Astrocyte (in vitro differentiated cells and primary cell): ENCODE measurements at places on chromosomes 12 and 14.

DNA sequence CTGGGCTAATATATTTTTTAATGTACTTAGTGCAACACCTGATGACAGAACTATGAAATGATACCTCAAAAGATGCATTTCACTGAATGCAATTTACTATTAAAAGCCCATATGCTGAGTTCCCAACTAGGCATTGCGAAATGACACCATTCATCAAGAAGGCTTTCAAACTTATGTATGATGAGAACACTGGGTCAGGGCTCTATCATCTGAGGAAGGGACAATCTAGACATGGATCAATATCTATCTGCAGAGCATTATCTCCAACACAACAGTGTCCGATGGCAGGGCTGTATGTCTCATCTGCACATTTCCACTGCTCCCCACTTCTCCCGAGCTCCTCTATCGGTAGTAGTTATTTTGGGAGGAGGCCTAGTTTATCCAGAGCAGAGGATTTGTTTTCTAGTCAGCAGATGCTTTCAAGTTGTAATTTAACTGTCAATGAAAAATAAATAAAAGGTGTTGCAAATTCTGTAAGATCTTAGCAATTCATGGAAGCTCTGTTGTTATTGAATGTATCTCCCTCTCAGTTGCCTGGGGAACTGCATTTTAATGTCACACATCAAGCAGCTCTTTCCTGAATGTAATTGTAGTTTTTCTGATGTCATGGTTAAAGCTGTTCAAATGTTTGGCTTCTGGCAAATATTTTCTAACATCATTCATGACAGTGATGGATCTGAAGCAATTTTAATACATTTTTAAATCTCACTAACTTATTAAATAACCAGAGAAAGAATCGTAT lies 7.4 kb upstream of the GCH1 start:
- DNase-seq: no peak

- DNase-seq: no peak
Observed at GRCh38 chr12:70719071-70719470, 81.8 kb upstream of the PTPRB start.

DNA sequence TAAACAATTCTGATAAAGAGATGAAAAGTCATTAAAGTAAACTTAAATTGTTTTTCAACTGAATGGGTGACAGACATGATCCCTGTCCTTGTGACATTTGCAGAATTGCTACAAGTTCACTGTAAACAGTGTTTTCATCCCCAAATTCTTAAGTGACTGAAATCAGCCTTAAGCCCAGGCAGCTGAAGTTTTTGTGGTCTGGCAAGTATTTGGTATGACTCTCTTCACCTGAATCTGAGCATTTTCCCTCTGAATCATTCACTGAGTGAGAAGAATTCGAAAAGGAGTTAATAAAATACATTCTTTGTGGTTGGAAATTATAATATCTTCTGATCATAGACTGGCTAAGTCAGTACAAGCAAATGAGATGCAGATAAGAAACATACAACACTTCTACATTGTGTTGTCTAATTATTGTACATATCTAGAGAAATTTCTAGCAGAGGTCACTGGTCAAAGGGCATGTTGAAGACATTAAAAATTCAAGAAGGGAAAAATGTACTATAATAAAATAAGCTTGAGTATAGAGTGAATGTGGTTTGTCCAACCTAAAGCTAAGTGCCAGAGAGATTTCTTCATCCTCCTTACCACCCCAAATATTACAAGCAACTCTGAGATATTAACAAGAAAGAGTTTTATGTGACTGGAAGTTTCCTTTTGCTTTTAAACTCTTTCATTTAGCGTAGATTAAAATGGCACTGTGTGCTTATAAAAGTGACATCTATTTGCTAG lies 177.8 kb upstream of the DIO2 start:
- DNase-seq: peak; percentile 98

DNA sequence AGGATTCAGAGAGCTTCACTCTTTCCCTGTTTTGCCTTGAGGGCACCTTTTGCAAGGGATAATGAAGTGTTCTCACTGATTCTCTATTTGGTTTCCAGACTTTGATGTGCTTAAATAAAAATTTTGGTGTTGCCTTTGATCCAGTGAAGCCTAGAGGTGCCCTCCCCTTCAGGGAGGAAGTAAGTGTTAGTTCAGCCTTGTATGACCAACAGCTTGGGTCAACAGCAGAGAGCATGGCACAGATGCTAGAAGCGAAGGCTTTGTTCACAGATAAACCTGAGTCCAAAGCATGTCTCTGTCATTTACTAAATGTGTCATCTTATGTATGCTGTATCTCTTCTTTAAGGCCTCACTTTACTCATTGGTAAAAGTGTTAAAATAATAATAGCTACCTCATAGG lies 52.8 kb upstream of the STXBP6 start:
- DNase-seq: no peak

DNA sequence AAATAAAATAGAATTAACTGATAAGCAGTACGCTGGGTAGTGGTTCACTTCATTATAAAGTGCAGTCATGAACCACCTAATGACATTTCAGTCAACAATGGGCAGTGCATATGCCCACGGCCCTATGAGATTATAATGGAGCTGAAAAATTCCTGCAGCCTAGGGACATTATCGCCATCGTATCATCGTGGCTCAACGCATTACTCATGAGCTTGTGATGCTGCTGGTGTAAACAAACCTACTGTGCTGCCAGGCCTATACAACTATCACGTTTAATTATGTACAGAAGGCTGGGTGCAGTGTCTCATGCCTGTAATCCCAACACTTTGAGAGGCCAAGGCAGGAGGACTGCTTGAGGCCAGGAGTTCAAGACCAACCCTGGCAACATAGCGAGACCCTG lies 62.3 kb upstream of the TMEM263 start:
- DNase-seq: peak; percentile 28

DNA sequence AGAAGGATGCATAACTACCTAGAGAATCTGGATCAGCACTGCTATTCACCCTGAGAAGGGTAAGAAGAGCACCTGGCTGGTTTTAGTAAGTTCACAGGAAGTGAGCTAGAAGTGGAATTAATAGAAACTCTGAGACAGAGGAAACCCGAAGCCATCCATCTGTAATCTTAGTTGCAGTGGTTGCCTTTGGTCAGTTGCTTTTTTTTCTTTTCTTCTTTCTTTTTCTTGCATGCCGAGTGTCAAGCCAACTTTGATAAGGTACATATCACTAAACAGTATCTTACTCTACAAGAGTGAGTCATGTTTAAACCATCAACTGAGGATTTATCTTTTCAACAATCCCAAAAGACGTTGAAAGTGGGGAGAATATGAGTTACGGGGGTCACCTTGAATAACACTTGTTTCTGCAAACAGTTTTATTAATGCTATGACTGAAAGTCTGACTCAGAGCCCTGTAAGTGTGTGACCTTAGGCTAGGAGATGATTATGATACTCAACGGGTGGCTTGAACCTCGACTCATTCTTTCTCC lies 26.7 kb downstream of the C12orf75 start:
- peak; percentile 77 for DNase-seq

DNA sequence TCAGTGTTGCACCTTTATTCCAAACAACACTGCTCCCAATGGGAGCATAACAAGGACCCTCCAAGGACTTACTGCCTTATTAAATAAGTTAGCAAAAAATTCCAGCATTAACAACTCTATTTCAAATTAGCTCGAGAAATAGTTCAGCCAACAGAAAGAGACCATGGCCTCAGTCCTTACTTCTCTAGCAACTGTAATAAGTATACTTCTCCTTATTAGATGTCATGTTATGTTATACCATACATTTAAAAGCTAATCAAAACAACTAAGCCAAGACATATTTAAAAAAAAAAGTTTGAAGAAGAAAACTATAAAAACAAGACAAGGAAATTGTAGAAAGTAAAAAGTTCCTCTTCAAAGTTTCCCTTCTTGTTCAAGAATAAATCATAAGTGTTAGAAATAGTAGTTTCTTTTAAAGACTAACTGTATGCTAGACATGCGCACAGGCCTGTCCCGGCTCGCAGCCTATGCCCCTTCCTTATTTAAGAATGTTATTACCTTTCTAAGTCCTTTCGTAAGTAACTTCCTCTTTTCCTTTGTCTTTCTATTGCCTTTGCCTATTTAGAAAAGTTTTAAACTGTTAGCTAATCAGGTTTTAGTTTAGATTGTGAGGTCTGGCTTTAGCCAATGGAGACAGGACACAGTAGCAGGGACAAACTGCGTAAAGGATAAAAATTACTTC lies 68.6 kb downstream of the RESF1 start:
- DNase-seq: no peak

DNA sequence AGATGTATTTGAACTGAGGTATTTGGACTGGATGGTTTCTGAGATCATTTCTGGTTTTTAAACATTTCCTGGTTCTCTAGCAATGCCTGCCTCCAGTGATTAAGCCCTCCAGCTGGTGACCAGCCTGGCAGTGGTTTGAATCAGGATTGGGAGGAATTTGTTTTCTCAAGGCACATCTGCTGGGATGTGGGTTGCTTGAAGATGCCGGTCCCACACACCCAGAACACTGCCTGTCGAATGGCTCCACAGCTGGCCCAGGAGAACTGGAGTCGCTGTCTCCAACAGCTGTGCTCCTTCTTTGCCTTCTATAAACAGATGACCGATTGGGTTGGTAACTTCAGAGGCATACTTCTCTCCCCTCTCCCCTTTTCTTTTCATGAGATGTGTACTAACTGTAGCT lies 258.0 kb upstream of the DDHD1 start:
- DNase-seq: peak; percentile 91

DNA sequence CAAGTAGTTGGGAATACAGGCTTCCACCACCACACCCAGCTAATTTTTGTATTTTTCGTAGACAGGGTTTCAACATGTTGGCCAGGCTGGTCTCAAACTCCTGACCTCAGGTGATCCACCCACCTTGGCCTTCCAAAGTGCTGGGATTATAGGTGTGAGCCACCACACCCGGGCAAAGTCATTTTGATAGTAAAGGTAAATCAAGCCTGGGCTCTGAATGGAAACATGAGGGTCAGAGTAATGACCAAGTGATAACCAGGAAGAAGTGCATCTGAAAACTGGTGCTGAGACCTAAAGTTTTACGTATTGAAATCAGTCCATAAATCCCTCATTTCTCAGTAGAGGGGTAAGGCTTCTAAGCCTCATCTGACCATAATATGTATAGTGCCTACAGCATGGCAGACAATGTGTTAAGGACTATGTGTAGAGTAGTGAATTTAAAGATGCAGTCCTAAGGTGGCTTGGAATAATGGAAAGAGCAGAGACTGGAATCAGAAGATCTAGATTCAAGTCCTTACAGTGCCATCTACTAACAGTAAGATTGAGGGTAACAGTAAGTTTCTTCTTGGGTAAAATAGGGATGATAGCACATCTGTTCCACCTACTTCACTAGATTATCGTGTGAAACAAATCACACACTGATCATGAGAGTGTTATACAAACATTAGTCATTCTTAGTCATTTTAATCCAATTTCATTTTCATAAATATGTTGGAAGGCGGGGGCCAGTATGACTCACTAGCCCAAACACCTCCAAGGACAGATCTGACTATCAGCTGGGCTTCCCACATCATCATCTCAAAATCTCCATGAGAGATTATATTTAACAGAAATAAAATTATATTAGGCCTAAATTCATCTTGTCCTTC lies 11.2 kb downstream of the MAP4K5 start:
- DNase-seq: peak; percentile 89

DNA sequence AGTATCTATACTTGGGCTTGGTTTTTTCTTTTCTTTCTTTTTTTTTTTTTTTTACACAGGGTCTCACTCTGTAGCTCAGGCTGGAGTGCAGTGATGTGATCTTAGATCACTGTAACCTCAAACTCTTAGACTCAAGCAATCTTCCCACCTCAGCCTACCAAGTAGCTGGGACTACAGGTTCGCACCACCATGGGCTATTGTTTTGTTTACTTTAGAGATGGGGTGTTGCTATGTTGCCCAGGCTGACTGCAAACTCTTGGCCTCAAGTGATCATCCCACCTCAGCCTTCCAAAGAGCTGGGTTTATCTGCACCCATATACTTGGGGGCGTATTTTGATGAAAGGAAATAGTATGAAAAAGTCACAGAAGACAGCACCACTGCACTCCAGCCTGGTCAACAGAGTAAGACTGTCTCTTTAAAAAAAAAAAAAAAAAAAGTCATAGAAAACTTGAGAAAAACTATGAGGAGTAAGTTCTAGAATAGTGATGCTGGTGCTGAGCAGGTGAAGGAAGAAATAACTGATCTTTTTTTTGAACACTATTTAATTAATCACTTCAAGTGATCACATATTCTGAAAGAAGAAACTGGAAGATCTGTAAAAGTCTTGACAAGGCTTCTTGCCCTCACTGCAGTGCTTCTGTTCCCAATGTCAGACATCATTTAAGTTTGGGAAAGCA lies 53.8 kb upstream of the NPFF start:
- DNase-seq: no peak

DNA sequence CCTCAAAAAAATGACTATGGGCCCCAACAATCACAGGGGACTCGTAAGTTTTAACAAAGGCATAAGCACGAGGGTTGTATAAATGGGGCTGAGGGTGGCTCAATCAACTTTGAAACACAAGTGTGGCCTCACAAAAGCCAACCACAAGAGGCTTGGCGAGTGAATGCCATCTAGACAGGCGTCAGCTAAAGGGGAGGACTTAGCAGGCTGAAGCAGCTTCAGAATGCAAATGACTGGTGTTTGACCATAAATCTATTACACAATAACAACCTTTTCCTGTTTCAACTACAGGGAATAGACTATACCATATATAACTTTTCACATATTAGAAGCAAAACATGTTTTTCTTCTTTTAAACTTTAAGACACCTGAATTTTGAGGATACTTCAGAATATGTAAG lies 777.9 kb downstream of the FSCB start:
- DNase-seq: no peak

DNA sequence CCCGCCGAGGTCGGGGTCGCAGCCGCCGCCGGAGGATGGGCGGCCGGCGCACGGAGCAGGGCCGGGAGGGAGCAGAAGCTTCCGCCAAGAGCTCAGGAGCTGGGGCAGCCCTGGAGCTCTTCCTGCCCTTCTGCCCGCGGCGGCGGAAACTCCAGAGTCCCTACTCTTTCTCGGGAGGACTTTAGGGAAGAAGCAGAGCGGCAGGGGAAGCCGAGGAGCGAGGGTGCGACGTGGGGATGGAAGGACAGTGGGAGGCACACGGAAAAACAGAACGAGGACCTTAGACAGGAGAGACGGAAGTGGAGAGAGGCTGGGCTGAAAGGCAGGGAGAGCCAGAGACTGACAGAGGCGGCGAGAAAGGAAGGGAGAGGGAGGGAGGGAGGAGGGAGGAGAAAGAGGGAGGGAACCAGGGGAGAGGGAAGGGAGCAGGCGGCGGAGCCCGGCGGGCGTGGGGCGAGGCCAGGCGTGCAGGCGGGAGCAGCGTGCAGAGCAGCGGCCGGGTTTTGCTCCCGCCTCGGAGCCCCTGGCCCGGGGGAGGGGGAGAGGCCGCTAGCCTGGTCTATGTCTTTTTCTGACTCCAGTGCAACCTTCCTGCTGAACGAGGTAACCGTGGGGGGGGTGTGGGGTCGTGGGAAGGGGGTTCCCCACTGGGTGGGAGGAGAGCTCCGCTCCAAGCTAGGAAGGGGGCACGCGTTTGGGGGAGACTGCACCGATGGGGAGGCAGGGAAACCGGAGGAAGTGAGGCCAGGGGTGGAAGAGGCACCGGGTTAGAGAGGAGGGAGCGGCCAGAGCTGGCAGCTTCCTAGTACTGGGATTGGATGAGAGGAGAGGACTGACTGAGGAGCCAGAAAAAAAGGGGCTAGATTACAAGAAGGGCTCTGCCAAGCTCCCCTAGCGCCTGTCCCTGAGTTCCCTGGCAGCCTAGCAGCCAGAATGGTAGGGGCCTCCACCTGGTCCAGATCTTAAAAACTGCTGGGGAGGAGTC lies 2.9 kb upstream of the CACNB3 start:
- peak; percentile 74 for DNase-seq
